ENCODE measurements at places on chromosomes 11 and 22.

DNA sequence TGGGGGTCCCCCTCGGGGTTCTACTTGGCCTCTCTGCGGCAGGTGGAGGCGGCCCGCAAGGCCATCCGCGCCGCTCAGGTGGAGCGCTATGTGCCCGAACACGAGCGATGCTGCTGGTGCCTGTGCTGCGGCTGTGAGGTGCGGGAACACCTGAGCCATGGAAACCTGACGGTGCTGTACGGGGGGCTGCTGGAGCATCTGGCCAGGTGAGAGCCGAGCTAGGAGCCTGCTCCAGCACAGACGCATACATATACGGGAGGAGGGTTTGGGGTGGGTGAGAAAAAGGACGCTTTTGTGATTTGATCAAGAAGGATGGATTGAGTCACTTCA, 415 bp downstream of the CENATAC start:
- DNase-seq: no peak

DNA sequence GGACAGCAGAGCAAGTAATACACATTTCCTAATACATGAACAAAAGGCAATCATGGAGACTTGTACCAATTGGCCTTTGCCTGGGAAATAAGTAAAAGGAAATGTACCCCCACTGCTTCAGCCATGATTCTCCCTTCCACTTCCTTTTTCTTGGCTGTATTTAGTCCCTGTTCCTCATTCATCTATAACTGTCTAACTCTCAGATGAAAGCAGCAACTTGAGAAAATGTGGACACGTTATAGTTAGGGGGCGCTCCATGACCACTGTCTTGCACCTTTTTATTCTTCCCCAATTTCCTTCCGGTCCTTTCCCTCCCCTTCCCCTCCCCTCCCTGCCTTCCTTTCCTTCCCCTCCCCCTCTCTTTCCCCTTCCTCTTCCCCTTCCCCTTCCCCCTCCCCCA, 61.3 kb upstream of the BARX2 start:
- DNase-seq: no peak

GRCh38 chr11:123580137-123580536, 74.3 kb downstream of the SCN3B start:
- no peak for DNase-seq

GRCh38 chr11:80593648-80594374, 1153.0 kb upstream of the TENM4 start:
- no peak for DNase-seq

DNA sequence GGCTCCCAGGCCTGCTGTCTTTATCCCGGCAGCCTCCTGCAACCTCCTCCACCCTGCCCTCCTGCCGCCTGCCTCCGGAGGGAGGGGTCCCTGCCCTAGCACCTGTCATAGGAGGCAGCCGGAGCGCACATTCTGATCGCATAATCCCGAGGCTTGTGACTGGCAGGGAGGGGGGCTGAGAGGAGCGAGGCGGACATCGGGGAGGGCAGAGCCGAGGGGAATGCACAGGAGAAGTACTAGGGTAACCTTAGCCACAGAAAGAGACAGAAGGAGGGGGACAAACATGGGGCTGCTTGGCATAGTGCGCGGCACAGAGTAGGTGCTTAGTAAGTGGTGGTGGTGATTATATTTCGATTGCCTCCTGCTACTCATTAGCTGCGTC, 9.2 kb upstream of the ALX4 start:
- no peak for DNase-seq

DNA sequence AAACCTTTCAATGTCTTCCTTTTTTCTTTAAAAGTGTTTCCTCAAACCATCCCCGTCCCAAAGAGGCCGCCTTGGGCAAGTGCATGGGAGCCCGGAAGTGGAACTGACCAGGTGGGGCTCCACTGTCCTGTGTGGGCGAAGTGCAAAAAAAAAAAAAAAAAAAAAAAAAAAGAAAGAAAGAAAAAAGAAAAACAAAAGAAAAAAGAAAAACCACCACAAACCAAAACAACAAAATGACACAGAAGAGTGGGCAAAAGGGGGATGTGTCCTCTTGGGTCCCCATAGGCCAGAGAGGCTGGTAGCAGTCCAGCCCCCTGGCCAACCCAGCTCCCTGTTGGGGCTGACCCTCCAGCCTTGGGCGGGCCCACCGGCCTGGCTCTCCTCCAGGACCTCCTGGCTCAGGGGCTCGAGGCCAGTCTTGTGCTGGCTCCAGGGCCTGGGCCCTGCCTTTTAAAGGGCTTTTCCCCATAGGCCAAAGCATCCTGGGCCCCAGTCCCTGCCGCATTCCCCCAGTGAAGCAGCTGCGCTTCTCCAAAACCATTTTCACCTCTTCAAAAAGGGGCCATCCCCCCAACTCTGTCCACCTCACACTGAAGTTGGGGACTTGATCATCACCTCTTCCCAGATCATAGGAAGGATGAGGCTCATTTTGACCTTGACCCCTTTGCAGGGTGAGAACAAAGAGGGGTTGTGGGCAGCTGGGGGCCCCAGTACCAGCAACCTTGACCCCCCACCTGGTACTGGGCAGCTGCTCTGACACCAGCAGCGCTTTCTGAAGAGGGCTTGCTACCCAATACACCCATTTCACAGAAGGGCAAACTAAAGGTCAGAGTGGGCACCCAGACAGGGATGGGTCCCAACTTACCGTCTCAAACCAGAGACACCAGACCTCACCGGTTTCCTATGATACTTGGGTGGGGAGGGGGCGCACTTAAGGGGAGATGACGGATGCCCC, 9.4 kb downstream of the CBX6 start:
- no peak for DNase-seq

GRCh38 chr11:64360448-64360921, 1.5 kb downstream of the RPS6KA4 start:
- no peak for DNase-seq

DNA sequence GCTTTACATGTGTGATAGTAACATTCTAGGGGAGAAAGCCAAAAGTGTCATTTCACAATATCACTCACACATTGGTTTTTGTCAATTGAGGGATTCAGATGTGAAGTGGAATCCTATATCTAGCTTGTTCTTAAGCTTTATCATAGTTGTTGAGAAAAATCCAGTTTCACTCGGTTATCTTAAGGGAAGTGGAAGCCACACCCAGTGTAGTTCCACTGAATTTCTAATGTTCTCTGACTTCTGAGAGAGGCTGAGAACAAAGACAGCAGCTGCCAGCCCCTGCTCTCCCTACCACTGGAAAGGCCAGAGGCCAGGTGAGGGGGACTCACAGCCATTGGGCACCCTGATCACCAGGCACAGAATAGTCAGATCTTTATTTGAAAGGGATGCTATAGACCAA, 53.7 kb downstream of the THAP12 start:
- DNase-seq: no peak

GRCh38 chr11:27722117-27722952, 22.1 kb upstream of the BDNF start:
- no peak for DNase-seq

- DNase-seq: no peak
These were observed 137.3 kb upstream of the CEP126 start for GRCh38 chr11:101777476-101777875.

DNA sequence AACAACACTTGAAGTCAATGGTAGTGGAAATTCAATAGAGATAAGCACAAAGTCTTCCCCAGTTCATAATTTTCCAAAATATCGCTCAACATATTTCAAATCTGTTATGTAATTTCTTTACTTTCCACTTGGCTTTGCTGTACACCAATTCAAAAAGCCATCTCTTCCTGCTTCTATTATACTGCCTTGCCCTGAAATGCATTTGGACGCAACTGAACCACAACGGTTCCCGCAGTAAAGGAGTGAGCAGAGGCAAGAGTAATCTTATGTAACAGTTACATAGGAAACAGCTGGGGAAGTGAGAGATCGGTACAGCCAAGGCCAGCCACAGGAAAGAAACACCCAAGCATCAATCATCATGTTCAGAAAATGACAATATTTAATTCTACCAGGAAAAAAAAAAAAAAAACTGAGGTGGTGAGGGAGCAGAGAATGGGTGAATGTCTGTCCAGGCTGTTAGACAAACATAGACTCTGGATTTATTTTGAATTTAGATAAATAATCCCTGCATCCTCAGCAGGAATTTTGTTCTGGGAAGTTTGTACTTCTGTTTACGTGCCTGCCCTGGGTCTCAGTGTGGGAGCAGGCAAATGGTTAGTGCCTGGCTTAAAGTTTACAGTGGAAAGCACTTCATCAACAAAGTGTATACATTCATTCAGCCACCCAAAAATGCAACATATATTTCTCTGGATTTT, 392.2 kb downstream of the ETS1 start:
- DNase-seq: no peak

DNA sequence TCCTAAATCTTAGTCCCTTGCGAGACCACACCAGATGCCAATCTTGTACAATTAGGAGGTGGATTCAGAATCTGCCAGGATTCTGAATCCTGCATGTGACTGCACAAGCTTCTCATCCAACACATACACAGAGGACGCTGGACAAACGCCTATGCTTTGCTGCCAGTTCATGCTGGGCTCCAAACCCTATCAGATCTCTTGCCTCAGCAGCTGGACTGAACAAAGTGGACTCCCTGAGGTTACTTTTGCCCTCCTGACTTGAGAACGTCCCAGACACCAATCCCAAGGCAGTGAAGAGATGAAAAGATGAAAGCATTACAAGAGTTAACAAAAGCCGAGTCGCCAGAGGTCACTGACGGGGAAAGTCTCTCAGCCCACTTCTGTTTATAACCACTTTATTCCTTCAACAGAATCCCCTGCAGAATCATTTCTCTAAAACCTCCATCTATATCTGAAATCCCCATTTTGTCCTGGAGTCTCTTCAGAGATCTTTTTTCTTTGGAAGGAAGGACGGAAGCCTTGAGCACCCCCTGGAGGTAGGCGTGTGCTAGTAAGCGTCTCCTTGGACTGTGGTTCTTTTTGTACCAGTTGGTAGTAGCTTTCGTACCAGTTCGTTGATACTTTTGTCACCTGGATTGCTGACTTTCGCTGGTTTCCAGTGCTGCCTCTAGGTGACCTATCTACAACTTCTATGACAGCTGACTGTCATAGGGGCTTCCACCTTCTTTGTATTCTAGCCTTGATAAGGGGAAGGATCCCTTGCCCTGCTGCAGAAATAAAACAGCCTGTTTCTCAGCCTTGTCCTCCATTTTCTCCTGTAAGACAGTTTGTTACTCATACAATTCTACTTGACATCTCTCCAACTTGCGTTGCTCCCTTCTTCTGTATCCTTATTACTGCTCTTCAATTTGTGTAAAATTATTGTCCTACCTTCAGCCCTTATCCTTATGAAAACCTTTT, 26.1 kb upstream of the EED start:
- DNase-seq: peak; percentile 29

- DNase-seq: no peak
These were observed 54.6 kb downstream of the CTSC start for GRCh38 chr11:88282747-88283515.

GRCh38 chr22:43263645-43264514, 76.9 kb upstream of the TTLL12 start:
- DNase-seq: peak; percentile 20

DNA sequence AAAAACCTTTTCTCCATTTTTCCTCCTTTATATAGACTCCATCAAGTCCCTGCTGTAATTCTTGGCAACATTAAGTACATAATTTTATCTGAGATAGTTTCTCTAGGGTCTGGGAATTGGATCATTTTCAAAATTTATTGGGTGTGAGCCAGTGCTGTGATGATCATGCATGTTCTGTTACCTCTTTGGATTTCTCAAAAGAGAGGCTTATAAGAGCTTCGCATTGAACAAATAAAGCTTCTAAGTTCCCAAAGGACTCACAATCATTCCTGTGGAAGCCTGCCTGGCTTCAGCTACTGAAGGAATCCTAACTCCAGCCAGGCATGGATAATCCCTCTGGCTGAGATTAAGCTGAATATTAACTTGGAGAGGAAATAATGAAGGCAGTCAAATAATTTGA, 208.5 kb downstream of the RAB38 start:
- peak; percentile 8 for DNase-seq

GRCh38 chr11:86150847-86151173, 81.9 kb upstream of the PICALM start:
- no peak for DNase-seq

GRCh38 chr11:44574610-44575287, 9.3 kb downstream of the CD82 start:
- DNase-seq: peak; percentile 84

DNA sequence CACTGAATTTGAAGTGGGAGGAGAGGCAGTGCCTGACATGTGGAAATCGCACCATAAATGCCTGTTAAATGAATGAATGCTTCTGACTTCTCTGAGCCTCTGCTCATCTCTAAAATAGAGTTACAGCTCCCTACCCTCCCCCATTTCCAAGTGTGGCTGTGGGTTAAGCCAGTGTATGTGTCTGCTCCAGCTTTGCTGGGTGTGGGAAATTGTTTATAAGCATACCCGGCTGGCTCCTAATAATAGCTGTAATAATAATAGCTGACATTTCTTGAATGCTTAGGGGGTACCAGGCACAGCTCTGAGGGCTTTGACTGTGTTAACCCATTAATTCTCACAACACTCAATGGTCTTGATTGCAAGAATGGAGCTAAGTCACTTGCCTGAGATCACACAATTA, 7.0 kb upstream of the FCHSD2 start:
- no peak for DNase-seq

DNA sequence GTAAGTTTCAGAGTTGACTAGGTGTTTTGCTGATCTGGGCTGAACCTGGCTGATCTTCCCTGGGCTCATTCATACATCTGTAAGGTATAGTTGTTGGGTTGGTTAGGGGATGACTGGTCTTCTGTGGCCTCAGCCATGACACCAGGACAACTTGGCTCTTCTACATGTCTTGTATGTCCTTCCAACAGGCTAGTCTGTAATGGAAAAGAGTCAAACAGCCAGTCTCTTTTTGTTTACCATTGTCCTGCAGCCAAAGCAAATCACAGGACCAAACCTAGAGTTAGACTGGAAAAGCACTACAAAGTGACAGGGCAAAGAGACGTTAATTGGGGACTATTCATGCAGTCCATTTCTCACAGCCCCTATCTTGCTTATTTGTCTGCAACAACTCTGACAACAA, 17.8 kb downstream of the SERPING1 start:
- no peak for DNase-seq

All from fibroblast of skin of left biceps (primary cell).